ENCODE measurements at places on chromosomes 7 and 10.

- DNase-seq = no peak
These were observed 645.9 kb downstream of the ARL4A start for GRCh38 chr7:13333371-13333770.

DNA sequence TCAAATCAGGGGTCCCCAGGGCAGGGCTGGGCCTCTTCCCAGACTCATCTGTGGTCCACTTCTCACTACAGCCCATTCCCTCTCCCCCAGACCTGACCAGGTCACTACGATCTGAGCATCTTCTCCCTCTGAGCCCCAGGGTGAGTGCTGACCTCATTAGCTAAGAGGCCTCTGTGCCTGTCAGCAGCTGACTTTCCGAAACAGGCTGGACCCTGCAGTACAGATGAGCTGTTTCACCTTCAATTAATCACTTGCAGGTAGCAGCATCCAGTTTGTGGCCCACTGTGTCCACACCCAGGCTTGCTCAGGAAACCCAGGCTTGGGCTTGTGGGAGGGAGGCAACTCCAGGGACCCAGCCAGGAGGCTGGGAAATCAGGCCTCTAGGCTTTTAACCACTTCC, 24.3 kb downstream of the SRRM3 start:
- DNase-seq = no peak

- no peak for DNase-seq
These were observed 294.5 kb downstream of the ADK start for GRCh38 chr10:74445493-74445892.

GRCh38 chr10:62528441-62528840, 154.3 kb downstream of the ZNF365 start:
- DNase-seq = no peak

- DNase-seq = no peak
These were observed 177.3 kb upstream of the PHYHIPL start for GRCh38 chr10:58998924-58999713.

GRCh38 chr10:130857631-130858295, 453.8 kb downstream of the TCERG1L start:
- no peak for DNase-seq

DNA sequence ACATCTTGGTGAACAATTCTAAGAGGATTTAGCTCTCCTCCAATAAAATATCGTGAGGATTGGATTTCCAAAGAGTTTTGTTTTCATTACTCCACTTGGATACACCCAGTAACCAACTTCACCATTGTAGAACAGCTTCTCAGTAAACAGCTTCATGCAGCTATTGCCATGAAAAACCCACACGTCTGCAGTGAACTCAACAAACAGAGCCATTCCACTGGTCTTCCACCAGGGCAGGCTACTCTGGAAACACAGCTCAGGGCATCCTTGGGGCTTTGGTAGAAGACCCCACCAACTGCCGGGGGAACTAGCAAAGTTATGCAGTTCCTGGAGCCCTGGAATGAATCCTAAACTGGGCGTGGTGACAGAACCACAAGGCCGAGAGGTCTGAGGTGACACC, 77.4 kb downstream of the CALN1 start:
- no peak for DNase-seq

GRCh38 chr10:38605153-38605661, 511.1 kb downstream of the ZNF37A start:
- no peak for DNase-seq

DNA sequence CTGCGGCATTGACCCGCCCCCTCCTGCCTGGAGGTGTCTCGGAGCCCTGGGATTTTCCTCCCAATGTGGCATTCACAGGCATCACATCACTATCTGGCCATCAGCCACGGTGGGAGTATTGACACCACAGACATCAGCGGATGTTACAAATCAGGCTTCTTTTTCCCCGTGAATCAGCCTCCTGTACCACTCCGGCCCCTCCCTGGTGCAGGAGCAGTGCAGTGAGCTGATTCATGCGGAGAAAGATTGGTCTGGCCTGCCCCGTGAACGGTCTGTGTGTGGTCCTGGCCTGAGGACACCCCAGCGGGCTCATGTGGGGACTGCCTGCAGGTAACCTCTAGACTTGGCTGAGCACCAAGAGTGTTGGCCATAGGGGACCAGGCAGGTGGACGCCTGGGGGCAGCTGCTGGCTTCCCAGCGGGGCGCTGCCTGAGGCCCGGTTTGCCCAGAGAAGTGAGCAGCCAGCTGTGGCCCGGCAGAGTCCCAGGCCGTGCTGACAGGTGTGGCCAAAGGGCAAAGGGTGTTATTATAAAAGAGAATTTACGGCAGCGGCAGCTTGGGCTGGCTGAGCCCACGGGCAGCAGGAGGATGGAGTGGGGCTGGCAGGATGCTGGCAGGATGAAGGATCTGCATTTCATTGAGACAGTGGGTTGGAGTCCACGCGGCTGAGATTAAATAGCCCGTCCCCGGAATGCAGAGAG, 32.1 kb upstream of the GNA12 start:
- DNase-seq = no peak

DNA sequence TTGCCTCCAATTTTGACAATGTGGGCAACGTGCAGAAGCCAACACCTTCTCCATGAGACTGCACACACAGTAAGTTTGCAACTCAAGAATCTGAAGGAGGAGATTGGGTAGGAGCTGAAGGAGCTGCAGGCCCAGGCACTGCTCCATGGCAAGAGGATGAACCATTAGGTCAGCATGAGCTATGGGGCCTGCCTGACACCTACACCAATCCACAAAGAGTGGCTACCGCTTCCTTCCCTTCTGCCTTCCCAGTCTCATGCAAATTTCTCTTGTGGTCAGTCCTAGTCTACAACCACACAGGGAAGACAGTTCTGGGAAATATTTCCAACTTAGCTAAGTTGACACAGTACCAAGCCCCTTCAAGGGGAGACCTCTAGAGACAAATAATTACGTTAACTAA, 142.0 kb upstream of the ADO start:
- no peak for DNase-seq

DNA sequence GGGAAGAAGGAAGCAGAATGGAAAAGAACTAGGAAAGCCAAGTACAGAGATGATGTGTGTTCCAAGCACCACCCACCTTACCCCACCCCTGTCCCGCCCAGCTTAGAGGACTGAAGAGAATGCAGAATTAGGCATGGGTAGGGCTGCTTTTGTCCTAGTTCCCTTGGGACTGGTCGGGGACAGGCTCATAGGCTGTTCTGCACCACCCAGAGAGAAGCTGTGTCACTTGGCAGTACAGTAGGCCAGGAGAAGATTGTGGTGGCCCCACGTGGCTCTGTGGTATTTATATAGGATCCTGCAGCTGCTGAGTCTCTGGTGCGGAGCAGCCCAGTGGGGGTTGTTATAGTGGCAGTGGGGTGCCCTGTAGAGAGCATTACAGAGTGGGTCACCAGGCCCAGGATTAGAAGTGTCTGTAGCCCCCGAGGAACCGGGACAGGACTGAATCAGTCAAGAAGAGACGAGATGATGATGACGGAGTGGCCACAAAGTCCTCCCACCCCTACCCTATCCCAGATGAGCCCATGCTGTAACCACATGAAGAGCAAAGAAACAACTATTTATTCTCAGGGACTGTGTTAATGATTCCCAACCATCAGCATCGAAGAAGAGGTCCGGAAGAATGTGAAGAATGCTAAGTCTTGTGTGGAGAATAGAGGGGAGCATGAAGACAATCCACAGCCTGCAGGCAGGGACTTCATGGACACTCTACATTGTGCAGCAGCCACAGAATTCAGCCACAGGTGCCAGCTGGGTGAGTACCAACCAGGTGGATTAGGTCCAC, 88.9 kb downstream of the C1GALT1 start:
- DNase-seq = no peak

DNA sequence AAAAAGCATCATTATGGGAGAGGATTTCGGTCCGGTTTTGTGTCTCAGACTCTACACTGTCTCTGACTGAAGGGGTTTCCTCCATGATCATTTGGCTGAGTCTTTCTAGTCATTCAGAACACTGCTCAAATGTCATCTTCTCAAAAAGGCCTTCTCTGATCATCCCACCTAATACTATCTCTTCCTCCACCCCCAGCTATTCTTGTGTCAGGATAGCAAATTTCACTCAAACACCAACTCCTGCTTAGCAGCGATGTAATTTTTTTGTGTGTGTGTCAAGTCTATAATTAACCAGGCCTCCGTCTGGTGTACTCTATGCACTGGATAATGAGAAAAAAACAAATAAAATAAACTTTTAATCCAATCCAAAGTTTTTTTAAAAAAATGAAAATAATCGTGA, 200.4 kb downstream of the KCND2 start:
- no peak for DNase-seq

DNA sequence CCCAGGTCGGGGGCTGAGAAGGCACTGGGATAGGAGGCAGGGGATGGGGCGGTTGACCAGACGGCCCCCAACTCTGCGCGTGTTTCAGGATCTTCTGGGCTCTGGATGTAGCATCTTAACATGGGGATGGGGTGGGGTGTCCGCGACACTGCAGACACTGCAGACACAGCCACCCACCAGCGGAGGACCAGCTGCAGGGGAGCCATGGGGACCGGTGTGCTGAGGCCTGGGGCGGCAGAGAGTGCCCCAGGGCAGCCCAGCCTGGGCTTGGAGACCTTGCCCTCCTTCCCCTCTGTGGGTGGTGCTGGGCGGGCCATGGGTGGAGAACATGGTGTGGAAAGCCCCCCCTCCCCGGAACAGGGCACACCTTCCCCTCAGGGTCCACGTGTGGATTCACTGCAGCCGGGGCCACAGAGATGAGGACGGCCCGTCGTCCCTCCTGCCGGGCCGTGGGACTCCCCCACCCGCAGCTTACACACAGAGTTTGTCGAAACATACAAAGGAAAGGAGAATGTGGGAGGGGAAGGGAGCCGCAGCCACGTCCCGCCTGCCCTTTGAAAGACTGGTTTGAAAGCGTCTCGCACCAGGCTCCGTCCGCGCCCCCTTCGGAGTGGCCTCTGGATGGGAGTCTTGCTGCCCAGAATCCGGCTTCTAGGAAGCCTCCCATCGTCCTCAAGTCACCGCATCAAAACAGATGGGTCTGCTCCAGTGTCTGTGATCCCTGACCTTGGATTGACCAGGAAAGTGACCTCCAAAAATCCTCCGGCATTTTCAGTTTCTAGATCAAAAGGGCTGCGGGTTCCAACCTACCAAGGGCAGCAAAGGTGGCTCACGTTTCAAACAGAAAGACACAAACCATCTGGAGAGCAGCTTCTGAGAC, 91.5 kb upstream of the TCERG1L start:
- DNase-seq = no peak

DNA sequence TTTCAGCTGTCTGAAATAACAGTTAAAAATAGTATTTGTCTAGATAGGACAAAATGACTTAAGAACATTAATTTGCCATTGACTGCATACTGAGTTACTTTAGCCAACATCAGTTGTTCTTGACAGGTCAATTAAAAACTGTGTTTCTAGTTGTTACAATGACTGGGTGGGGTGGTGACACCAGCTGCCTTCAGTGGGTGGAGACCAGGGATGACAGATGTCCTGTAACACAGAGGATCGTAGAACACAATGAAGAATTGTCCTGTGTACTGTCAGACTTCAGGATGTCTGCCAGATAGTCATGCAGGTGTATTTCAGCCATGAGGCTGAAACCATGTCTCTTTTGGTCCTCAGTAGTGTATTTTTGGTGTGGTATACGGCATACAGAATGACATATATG, 24.4 kb downstream of the TRUB1 start:
- DNase-seq = no peak
